Hypothalamus (tissue), 51 donors: ENCODE measurements at places on chromosomes 2 and 18.

DNA sequence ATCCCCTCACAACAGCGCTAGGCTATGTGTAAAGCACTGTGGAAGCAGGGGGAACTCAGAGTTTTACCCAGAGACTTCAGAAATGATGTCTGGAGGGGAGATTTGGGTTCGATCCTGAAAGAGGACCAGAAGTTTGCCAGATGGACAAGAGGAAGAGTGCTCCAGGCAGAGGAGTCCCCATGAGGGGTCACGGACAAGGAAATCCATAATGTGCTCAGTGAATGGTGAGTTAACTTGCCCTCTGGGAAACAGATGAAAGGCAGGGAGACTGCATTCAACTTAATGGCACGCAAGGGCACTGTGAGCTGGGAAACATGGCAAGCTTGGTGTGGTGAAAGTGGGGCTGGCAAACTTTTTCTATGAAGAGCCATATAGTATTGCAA, 6.0 kb upstream of the ASAP2 start:
- DNase-seq = no peak

- no peak for DNase-seq
Observed at GRCh38 chr2:186349508-186349907, 136.6 kb upstream of the ZC3H15 start.

DNA sequence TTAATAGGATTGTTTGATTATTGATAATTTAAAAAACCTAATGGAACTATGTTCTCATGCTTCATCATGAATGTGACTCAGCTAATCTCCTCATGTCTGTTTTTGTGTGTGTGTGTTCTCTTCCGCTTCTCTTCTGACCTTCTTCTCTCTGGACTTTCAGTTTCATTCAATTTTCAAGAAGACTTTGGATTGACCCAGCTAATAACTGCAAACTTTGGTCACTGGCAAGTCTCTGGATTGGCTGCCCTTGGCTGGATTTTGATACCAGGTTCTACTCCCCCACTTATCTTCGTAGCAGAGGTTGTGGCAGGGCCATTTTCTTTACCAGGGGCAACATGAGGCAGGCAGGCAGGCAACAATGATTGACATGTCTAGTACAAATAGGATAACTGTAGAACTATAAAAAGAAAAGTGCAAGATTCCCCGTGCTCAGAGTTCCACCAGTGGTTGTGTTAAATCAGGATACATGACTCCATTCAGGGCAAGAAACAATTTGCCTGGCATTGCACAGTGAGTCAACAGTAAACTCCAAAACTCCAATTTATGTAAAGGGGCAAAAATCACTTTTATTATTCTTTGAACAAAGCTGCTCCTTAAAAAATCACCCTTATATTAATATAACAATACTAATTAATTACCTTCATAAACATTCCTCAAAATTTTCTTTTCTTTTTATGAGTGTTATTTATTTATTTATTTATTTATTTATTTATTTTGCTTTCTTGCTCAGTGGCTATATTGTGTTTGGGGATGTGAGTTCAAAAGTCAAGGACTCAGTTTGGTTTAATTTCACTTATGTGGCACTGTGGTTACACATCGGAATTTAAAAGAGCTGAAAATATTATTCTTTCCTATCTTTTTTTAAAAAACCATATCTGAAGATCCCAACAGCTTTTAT, 167.6 kb downstream of the RND3 start:
- DNase-seq = no peak

DNA sequence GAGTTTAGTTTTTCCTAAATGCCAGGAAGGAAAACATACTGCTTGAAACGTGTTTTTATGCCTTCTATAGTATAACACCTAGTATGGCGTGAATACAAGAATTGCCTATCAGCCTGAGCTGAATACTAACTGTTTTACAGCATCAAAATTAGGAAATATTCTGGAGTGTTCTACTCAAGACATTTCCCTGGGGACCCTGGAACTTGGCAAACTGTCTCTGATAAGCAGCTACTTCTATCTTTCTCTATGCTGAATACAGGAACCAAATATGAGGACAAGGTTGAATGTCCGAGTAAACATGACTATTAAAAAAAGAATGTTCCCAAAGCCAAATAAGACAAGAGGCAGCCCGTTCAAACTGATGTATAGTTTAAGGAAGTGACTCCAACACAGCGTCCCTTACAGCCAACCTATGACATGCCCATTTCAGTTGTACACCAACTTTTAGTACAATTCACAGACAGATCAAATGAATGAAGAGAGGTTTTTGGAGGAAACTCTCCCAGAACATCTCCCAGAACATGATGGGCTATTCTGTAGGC, 951.3 kb upstream of the ACVR2A start:
- DNase-seq = no peak

- DNase-seq = no peak
Observed at GRCh38 chr18:40904295-40904694, 1050.7 kb upstream of the PIK3C3 start.

DNA sequence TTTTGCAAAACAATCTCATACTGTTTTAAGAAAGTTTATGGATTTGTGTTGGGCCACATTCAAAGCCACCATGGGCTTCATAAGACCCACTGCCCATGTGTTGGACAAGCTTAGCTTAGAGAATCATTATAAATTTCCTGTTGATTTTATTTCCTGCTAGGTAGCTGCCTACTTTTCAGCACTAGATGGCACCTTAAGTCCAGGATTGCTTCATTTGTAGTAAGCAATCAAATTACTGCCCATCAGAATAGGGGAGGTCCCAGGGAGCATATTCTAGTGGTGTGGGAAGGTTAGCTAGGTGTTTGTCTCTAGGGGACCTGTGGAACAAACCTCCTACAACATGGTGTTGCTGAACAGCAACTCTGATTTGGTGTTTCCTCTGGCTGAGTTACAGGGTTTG, 11.0 kb upstream of the DCDC2C start:
- DNase-seq = no peak

- DNase-seq = no peak
Observed at GRCh38 chr2:224208007-224208406, 168.9 kb upstream of the SERPINE2 start.

- peak; percentile 35 for DNase-seq
Observed at GRCh38 chr2:43083710-43084698, 142.4 kb downstream of the ZFP36L2 start.

DNA sequence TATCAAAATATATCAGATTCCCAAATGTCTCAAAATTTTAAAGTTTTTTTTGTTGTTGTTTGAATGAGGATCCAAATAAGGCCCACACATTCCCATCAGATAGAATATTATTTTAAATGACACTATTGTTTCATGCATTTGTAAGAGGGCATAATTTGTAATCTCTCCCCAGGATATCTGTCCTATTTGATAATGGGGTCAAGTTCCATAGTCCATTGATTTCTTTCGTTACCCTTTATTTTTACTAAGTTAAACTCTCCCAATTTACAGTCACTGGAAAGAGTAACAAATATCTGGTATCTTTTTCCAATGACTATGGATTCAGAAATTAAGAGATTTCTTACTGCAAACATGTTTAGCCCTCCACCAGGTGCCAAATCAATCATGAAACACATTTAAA, 32.4 kb downstream of the INO80C start:
- no peak for DNase-seq

- DNase-seq = no peak
Observed at GRCh38 chr2:152618193-152618564, 99.1 kb downstream of the PRPF40A start.

DNA sequence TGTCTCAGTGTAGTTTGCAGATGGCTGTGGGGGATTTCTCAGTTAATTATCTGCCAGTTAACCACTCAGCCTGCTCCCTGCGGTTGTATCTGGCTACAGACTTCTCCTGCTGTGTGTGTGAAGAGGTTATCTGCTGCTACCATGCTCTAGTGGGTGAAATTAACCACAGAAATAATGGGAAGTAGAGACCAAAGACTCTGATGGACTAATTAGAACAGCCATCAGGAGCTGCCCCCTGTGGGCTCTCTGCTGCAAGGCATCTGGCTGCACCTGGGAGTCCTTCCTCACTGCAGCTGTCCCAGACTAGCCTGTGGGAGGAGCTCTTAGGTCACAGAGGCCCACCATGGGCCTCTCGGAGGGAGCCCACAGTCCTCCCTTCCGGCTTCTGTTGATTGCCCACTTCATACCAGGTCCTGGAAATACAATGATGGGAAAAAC, 66.6 kb downstream of the CTIF start:
- DNase-seq = no peak

GRCh38 chr2:182695776-182696175, 20.3 kb upstream of the DNAJC10 start:
- no peak for DNase-seq

- DNase-seq = no peak
Observed at GRCh38 chr2:195316486-195316885, 340.5 kb upstream of the SLC39A10 start.

DNA sequence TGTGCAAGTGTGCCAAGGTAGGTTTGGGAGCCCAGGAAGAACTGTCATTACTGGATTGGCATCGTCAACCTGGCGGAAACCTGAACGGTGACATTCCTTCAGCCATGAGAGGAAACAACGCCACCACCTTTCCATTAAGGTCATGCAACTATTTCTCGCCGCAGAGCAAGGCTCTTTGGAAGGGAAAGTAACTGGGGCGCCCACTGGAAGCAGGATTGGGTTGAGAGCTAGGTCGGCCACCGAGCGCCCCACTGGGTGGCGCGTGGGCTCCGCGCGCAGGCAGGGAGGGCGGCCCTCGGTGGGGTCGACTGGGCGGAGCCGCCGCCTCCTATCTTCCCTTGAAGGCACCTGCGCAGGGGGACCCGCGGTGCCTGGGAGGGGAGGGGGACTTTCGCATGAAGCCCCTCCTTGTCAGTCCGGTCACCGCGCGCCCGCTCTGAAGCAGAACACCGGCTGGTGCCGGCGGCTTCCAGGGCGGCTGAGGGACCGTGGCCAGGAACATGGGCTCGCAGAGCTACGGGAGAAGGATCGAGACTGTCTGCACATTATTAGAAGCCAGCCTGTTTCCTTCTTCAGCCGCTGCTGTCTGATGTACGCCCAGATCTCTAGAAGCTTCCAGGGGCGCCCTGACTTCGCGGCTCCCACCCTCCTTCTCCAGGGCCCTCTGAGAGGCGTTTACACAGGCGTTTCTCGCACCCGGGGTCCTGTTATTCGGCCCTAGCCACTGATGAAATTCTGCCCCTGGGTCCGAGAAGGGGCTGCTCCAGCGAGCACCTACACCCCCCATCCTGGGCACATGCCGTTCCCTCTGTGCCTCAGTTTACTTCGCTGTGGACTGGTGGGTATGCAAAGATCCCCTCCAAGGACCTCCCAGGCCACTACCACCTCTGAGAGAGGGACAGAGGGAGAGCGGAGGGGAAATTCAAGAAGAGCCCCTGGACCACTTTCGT, 27.3 kb upstream of the MAL start:
- no peak for DNase-seq

DNA sequence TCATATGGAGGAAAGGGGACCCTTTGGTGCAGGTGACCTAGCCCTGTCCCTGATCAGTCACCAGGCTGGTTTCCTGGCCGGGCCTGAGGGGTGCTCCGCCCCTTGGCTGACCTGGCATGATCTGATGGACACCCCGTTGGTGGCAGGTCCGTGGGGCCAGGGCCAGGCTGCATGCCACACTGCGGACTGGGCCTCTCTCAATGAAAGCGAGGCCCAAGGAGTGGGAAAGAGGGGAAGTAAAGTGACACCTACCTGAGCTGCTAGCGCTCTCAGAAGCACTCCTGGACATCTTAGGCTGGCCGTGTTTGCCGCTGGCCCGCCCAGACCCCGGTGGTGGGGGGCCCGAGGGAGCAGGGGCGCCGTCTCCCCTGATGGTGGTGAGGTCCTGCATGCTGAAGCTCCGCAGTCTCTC, 33.1 kb downstream of the MRPL35 start:
- DNase-seq = no peak

DNA sequence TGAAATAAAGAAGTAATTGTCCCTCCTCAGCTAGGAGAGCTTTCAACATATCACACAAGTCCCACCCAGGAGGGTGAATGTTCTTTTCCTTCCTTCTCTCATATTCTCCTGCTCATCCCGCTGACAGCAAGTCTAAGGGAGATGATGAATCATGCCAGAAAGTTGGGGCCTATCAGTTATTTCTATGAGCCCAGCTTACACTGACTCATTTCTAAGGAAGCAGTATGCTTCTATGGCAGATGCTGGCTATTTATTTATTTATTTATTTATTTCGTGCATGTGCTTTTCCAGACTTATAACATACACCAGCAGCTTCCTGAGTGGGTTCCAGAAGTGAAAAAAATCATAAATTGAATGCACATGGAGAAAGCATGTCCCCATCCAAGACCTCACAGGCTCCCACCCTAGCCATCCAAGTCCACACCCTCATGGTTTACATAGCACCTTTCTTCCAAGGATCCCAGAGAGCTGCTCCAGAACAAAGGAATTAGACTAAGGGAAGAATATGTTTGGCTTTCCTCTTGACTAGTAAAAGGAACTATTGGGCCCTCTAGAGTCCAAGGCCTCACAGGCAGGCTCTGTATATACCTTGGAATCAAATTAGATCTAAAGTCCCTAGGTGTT, 1074.2 kb upstream of the ZEB2 start:
- no peak for DNase-seq

GRCh38 chr2:200943527-200944105, 19.8 kb downstream of the ORC2 start:
- no peak for DNase-seq

DNA sequence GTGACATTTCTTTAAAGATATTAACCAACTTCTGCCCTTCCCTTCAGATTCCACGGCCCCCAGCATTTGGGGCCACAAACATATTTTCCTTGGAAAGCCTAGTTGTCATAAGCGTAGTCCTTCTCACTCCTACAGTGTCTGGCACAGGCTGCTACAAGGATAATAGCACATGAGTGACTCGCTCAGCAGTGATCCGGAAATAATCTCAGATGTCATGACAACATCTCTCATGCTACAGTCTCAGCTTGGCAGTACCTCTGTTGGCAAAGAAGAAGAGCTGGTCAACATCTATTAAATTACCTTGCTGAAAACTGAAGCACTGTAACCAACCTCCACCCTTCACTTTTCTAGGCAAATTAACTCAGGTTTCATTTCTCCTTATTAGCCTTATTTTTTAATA, 351.7 kb downstream of the RAD51AP2 start:
- no peak for DNase-seq

- DNase-seq = no peak
Observed at GRCh38 chr2:206004004-206004693, 81.8 kb downstream of the INO80D start.

DNA sequence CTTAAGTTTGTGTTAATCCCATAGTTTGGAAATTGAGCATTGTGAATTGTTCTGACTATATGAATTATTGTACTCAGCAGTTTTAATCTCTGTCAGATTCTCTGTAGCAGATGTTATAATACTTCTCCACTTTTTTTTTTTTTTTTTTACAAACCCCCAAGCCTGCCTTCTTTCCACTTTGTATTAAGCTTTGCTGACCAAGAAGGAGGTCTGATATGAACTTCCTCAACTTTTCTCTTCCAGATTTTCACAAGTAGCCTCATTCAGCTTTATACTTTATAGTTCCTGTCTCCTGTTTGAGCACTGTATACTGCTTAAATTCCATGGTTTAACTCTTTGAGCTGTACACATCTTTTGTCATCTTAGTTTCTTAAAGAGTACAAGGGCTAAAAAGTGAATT, 105.0 kb downstream of the HAUS1 start:
- no peak for DNase-seq

DNA sequence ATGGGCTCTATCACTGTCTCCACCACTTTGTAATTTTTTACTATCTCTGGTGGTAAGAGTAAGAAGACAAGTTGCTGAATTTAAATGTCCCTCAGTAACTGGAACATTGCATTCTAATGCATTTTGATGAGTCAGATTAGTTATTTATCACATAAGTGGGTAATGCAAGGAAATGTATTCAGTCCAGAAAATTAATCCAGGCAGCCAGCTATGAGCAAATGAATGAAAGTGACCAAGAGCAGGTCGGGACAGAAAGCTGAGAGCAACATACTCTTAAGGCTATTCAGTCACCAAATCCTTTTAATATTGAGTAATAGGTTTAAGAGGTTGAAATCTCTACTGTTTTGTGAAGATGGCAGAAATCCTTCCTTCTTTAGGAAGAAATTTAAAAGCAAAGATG, 265.5 kb upstream of the PARD3B start:
- no peak for DNase-seq
